Fibroblast of lung (primary cell): ENCODE measurements at places on chromosomes 13 and 19. TPM values are rescaled to one million over a fixed set of nuclear protein-coding genes. Genes with fewer than 3 reads are reported as not detected.

CASP14 gene
- not detected in 2 replicates for total RNA-seq

PRKCG gene
- total RNA-seq = not detected in 2 replicates

PAN3 gene
- 12.8 and 13.9 TPM in 2 replicates for total RNA-seq

CEACAM7 gene
- not detected in 2 replicates for total RNA-seq

ZNF556 gene
- under 0.01 and 0.17 TPM in 2 replicates for total RNA-seq

ZNF563 gene
- 3.1 and 5.3 TPM in 2 replicates for total RNA-seq
